WTC11 (cell line): ENCODE measurements at places on chromosomes 11 and 22. TPM values are rescaled to one million over a fixed set of nuclear protein-coding genes. Genes with fewer than 3 reads are reported as not detected.

Gene ACRV1
- total RNA-seq, result not detected in 3 replicates

Gene GSTT2B
- 16.6 to 23.2 TPM (median 19.8 TPM) in 3 replicates for total RNA-seq

Gene TRIM66
- 5.6 to 8.0 TPM (median 7.8 TPM) in 3 replicates for total RNA-seq

Gene TPBGL
- 0.37 to 0.78 TPM (median 0.60 TPM) in 3 replicates for total RNA-seq

Gene INSC
- 0.44 to 0.76 TPM (median 0.73 TPM) in 3 replicates for total RNA-seq

Gene TUBA8
- total RNA-seq, result 0.50 to 1.3 TPM (median 0.72 TPM) in 3 replicates

Gene ZNF70
- 3.3 to 3.6 TPM (median 3.3 TPM) in 3 replicates for total RNA-seq

Gene PRR33
- not detected in 3 replicates for total RNA-seq

Gene TMEM41B
- 45.8 to 46.5 TPM (median 46.1 TPM) in 3 replicates for total RNA-seq

Gene FZD4
- total RNA-seq, result 7.7 to 9.8 TPM (median 9.2 TPM) in 3 replicates

Gene GSC2
- 0.44 to 0.68 TPM in 2 of 3 replicates, not detected in the other for total RNA-seq

Gene C11orf16
- total RNA-seq, result 0.11 to 0.42 TPM in 2 of 3 replicates, not detected in the other

Gene OR51B4
- not detected in 3 replicates for total RNA-seq

Gene GSTP1
- 1,404 to 1,452 TPM (median 1,412 TPM) in 3 replicates for total RNA-seq

Gene TMEM191C
- total RNA-seq, result 4.8 to 6.4 TPM (median 5.2 TPM) in 3 replicates

Gene GNAZ
- 9.9 to 11.4 TPM (median 11.0 TPM) in 3 replicates for total RNA-seq

Gene MAJIN
- total RNA-seq, result not detected in 3 replicates

Gene SLC22A8
- total RNA-seq, result not detected in 3 replicates

Gene FGF19
- 17.6 to 19.3 TPM (median 18.6 TPM) in 3 replicates for total RNA-seq

Gene PEX16
- total RNA-seq, result 35.8 to 39.3 TPM (median 36.0 TPM) in 3 replicates

Gene NFAM1
- total RNA-seq, result 0.92 to 1.6 TPM (median 1.2 TPM) in 3 replicates
